Activated CD4-positive, alpha-beta T cell treated with anti-CD3 and anti-CD28 coated beads, Interleukin-2, Interleukin-4, amounts not matched to agents 100 ng/mL and 50 ng/mL, durations not matched to agents 16 hours and 8 hours (primary cell): ENCODE measurements at places on chromosomes 12 and 14.
A peak's percentile ranks its signal among the peaks of the same experiment; 100 is the strongest.

DNA sequence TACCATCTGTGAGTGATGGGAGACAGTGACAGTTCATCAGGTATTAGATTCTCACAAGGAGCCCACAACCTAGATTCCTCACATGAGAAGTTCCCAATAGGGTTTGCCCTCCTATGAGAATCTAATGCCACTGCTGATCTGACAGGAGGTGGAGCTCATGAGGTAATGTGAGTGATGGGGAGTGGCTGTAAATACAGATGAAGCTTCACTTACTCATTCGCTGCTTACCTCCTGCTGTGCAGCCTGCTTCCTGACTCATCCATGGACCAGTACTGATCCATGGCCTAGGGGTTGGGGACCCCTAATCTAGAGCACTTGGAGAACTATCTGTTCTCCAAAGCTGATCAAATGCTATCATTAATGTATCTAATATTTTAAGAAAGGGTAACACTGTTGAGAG is 17.7 kb downstream of the CLEC2D start:
- no peak for DNase-seq

DNA sequence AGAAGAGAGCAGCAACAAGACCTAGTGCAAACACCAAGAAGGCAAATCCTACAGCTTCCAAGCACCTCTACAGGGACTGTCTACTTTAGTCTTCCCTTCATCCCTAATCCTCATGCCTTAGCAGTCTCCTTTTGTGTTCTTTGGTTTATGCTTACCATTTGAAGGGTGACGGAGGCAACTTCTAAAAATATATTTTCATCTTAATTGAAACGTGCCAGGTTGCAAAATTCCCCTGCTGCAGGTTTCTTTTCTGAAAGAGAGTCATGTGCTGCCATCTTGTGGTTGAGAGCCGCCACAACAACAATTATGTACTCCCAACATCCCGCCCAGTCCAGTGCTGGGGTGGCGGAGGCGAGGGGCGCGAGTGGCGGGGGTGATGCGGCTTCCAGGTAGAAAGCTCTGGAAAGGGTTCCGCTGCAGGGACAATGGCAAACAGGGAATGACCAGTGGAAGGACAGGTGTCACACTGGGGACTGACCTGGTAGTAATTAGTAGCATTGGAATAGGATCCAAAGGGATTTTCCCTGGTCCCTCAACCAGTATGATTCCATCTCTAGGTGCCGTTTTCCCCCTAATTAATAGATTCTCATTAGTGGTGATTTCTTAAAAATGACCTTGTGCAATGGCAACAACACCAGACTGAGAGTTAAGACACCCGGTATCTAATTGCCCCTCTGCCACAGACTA is 80.3 kb upstream of the GNG2 start:
- peak; percentile 82 for DNase-seq

GRCh38 chr14:20460458-20461224 is 593 bp downstream of the PIP4P1 start:
- peak; percentile 27 for DNase-seq

DNA sequence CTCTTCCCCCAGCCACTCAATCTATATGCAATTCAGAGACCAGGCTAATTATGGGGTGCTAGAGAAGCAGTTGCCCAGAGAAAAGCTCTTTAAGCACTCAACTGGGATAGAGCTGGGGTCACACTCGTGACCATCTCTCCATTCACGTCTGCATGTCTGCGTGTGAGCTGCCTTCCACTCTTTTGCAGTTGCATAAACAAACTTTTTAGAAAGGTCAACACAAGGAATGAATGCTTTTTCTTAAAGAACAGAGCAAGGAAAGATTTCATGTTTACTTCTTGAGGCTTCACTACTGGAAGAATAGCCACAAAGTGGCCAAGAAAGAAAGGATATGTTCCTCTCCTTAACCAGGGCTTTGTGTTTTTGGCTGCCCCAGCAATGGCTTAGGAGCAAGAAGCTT is 151.1 kb downstream of the SAMD4A start:
- no peak for DNase-seq

DNA sequence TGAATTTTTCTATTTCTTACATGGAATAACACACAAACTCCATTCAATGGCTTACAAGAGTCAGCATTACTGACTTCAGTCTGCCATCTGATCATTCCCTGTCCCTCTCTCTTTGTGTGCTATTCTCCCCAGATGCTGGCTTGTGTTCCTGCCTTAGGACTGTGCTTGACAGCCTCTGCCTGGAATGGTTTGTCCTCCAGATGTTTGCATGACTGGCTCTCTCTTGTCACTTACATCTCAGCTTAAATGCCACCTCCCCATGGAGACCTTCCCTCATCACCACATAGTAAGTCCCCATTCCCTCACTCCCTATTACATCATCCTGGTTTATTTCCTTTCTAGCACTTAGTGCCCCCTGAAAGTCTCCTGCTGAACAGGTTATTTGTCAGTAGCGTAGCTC is 181.6 kb downstream of the KTN1 start:
- no peak for DNase-seq

- no peak for DNase-seq
Observed at GRCh38 chr14:78927261-78927660, 757.1 kb downstream of the NRXN3 start.

DNA sequence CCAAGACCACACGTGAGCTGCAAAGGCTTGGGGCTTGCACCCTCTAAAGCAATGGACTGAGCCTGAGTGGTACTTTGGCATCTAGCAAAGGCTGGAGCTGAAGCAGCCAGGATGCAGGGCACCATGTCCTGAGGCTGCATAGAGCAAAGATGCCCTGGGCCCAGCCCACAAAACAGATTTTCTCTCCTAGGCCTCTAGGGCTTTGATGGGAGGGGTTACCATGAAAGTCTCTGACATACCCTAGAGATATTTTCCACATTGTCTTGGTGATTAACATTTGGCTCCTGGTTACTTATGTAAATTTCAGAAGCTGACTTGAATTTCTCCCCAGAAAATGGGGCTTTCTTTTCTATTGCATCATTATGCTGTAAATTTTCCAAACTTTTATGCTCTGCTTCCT is 438.3 kb downstream of the SLC16A7 start:
- DNase-seq = no peak

- no peak for DNase-seq
Observed at GRCh38 chr12:101322480-101322879, 42.6 kb downstream of the UTP20 start.

DNA sequence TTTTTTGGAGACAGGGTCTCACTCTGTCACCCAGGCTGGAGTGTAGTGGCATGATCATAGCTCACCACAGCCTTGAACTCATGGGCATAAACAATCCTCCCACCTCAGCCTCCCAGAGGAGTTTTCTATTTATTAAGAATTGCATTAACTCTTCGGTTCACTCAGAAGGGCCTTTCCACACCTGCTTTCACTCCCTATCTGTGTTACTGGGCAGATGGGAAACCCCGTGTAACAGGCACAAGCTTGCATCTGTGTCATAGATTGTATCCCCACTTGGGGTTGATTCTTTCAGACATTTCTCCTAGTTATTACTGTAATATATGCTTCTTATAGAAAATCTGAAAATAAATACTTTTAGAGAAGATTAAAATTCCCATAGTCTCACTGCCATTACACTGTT is 38.7 kb downstream of the STX2 start:
- DNase-seq = no peak

DNA sequence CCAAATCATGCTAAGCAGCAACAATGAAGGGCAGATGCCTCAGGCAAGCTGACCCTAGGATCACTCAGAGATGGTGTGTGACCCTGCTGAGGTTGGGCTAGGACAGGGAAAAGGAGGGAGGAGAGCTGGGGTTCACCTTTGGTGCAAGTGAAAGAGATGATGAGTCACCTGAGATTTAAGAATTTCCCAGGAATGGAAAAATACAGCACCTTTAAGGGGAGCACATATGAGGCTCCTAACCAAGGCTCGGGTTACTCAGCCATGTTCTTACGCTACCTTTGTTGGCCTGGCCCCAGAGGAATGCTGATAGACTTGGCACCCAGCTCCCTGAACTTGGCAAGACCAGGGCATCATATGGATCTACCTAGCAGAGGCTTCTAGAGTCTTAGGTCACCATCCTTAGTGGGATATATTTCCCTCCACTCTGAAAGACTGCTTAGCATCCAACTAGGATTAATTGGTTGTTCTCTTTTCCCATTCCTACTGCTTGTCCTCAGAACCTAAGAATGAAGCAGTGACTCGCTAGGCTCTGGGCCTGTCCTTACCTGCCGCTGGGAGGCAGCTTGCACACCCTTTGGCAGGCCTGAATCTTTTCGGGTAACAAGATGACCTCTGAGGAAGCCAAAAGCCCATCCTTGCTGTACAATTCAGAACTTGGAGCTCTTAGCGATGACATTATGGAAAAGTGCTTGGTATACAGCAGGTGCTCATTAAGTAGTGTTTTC is 4.0 kb upstream of the NAA25 start:
- DNase-seq = no peak
